ENCODE measurements at places on chromosomes 13 and 19.

GRCh38 chr19:42652021-42652420 lies 57.3 kb upstream of the CEACAM8 start:
- DNase-seq, result no peak

DNA sequence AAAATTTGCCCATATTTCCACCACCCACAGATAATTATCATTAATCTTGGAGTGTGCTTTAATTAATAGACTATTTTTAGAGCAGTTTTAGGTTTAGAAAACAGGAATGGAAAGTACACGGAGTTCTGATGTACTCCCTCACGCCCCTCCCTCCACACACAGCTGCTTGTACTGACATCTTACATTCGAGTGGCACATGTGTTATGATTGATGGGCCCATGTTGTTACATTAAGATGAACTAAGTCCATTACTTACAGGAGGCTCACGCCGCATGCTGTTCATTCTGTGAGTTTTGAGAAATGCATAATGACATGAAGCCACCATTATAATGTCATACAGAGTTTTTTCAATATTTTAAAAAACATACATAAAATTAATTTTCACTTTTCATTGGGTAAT lies 1.2 kb upstream of the SPATA13 start:
- no peak for DNase-seq

DNA sequence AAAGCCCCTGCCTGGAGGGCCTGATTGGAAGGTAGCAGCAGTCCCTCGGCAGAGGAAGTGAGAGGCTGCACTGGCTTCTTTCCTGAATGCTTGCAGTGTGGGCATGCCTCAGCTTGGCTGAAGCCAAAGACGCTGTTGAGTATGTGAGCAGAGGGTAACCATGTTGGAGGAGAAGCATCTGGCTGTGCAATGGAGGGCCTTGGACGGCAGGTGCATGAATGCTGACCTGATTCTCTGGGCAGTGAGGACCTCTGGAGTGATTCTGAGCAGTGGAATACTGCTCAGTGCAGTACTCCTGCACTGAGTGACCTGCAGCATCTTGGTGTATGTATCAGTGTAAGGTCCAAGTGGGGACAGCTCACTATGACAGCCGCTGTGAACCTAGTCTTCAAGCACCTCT lies 46.9 kb downstream of the SOX1 start:
- no peak for DNase-seq

- DNase-seq, result no peak
Observed at GRCh38 chr13:33213024-33213768, 72.4 kb downstream of the STARD13 start.

GRCh38 chr19:34806976-34807860 lies 34.2 kb upstream of the ZNF599 start:
- DNase-seq, result no peak

GRCh38 chr19:39498798-39499642 lies at the start of gene DLL3:
DLL3 (plus strand) TSS chr19:39498947; CDS start chr19:39498975, 28 bp downstream.
- DNase-seq, result no peak

DNA sequence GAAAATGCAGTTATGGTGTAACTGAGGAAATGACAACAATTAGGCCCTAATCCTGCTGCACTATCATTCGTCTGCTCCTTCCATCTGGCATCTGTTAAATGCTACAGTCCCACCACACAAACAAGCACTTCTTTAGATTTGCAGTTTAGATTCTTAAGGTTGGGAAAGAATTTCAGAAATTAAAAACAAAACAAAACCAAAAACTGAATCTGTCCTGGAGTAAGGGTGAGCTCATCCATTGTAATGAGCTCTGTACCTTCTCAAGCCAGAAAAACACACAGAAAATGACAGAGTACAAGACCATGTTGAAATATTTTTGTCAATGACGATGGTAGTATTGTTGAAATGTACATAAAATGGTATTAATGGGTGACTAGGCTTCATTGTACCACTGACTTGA lies 28.3 kb downstream of the SMAD9 start:
- no peak for DNase-seq

DNA sequence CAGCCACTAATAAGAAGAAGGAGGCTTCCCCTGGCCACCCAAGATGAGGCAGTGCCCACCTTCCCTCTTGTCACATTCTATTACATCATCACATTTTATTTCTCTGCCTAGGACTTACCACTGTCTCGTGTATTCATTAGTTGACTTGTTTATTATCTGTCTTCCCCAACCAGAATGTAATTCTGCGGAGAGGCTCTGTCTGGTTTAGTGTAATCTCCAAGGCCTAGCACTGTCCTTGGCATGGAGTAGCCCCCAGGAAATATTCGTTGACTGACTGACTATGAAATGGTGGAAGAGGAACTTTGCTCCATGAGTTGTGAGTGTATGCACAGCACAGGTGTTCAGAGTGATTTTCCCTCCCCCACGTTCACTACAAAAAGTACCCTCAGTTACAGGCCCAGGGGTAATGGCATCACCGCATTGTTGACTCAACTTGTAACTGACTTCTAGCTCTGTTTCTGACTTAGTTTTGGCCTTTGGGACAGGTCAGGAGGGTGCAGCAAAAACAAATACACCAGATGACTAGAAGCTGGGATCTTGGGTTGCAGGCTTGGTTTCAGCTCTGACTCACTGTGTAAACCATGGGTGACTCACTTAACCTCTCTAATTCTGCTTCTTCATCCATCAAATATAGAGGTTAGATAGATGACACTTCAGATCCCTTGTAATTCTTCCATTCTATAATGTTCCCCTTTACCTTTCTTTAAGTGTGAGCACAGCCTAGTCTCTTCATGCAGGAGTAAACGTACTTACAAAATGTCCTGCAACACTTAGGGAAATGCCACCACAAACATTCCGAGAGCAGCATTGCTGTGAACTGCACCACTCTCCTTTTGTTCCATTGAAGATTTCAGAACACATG lies 229.7 kb downstream of the KCNRG start:
- DNase-seq, result peak; percentile 51

- DNase-seq, result no peak
Observed at GRCh38 chr19:14148751-14149410, 12.5 kb upstream of the ASF1B start.

- DNase-seq, result peak; percentile 68
Observed at GRCh38 chr19:1690699-1691307, 38.4 kb upstream of the TCF3 start.

DNA sequence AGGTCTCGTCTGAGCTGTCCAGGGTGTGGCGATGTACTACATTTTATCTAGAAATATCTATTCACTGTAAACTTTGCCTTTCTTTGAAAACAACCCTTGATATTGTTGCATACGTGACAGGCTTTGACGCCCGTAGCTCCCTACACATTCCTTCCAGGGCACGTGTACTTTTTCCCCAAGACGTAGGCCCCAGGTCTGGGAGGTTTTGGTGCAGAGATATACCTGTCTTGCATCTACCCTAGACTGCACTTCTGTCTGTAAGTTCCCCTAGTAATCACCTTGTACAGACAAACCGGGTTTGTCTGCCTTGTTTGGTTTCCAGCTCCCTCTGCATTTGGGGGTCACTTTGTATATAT lies 69.2 kb downstream of the ERICH6B start:
- DNase-seq, result no peak

DNA sequence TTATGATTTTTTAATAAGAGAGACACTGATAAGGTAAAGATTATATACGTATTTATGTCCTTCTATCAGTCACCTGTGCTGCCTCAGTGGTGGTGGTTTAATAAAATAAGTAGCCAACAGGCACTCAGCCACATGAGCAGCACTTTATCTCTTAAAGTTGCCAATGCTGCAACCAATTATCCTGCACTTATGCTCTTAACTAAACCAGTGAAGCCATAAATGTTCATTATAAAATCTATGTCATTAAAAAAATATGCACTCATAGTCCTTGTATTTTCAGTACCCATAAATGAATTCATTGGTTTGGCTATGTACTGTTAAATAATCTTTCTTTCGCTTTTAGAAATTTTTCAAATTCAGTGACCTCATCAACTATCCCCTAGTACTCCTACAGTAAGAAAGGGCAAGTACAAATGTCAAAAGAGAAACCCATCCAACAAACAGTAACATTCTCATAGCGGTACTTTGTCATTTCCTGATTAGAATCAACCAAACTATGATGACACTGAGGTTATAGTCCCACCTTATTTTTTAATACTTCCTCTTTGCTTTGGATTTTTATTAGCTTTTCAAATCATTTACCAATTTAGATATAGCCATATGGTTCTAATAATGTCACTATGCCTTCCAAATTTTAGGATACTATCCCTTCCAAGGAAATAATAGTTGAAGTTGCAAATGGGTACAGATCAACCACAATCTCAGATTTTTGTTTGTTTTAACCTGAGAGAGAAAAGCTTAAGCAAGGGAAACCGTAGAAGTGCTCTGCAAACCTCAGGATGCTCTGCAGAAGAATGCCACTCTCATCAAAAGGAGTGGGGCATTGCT lies 190.9 kb downstream of the KLF12 start:
- DNase-seq, result no peak

GRCh38 chr19:12723641-12724426 lies at the start of gene TNPO2:
TNPO2 (minus strand) TSS chr19:12723932; CDS start chr19:12720977, 2,955 bp downstream.
- DNase-seq, result peak; percentile 73

DNA sequence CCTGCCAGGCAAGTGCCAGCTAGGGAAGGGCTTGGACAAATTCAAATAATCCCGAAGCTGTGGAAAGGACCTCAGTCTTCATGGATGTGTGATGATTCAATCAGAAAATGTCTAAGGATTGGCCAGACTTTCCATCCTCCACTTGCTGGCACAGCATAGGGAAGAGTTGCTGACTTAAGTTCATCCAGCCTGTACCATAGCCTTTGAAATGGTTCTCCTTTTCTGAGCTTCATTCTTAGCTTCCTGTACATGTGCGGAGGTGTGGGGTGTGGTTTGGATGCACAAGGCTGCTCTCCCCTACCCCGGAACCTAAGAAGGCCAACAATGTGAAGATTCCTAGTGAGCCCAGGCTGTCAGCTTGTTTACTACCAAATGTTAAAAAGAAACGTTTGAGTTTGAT lies 959 bp upstream of the IGFL3 start:
- no peak for DNase-seq

GRCh38 chr19:4310247-4311121 lies 6.1 kb downstream of the FSD1 start:
- no peak for DNase-seq

- no peak for DNase-seq
Observed at GRCh38 chr19:37975596-37976515, 68.8 kb downstream of the SIPA1L3 start.

- no peak for DNase-seq
Observed at GRCh38 chr13:88248393-88248792, 577.2 kb downstream of the SLITRK5 start.

DNA sequence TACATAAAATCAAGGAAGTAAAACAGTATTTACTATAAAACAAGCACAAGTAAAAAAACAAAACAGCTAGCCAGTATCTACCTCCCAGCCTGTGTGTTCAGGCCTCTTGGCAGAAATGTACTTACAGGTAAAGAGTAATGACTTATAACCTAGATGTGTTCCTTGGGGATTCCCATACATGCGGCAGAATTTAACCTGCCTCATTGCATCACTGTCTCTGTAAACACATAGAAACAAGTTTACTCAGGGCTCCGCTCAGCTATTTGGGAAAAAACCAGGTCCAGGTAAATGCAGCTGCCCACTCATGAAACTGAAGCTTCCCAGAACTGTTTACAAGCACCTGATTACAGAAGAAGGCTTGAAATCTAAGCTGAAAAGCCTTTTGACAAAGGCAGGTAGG lies 50.7 kb upstream of the SERP2 start:
- no peak for DNase-seq

- no peak for DNase-seq
Observed at GRCh38 chr13:46526740-46527139, 26.2 kb upstream of the LRCH1 start.

DNA sequence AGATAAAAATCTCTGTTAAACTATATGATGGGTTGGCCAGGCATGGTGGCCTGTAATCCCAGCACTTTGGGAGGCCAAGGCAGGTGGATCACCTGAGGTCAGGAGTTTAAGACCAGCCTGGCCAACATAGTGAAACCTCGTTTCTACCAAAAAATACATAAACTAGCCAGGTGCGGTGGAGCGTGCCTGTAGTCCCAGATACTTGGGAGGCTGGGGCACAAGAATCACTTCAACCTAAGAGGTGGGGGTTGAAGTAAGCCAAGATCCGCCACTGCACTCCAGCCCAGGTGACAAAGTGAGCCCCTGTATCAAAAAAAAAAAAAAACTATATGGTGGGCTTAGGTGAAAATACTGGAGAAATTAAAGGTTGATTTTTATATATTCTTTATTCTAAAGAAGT lies 11.3 kb downstream of the TBC1D4 start:
- DNase-seq, result no peak

DNA sequence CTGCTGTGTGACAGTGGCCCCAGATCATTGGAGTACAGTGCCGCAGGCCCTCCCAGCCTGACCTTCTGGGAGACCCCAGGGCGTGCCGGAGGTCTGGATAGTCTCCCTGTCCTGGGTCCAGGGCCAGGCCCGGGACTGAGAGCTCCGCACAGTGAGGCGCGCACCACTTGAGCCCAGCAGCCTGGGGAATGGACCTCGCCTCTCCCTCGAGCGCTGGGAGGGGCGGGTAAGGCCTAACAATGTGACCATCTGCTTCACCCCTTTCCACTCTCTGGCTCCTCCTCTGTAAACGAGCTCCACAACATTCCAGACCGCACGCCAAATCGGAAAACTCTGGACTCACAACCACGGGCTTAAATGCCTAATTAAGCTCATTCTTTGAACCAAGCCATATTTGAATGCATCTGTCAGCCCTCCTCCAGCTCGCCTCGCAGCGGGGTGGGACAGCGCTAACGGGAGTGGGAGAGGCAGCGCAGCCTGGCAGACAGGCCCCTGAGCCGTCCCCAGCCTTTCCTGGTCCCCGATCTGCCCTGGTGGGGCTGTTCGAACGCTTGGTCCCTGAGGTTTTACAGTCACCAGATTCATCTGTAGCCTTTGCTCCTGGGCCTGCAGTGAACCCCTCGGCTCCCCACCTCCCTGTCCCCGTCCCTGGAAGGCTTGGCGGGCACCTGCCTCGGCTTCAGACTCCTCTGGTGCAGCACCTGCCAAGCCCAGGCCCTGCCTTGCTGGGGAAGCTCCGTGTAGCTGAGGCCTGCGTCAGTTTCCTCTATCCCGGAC lies 120.7 kb upstream of the VSTM2B start:
- DNase-seq, result no peak

DNA sequence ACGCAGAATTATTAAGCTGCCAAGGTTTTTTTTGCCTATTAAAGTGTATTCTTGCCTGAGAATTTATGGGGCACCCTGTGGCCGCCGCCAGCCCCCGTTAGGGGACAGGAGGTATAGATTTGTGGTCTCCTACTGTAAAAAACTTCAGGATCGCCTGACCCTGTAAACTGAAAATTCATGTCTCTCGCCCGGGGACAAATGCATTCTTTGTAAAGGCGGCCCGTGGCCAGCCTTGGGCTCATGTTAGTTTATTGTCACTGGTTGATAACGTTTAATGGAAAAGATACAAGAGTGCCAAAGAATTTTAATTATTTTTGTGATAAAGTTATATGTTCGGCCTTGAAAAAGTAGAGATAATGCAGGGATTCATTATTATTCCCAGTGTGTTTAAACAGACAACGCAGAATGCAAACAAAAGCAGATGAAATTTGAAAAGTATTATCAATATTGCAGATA lies 141.7 kb downstream of the URI1 start:
- no peak for DNase-seq

- DNase-seq, result no peak
Observed at GRCh38 chr19:6224308-6224675, 55.5 kb downstream of the MLLT1 start.

- DNase-seq, result no peak
Observed at GRCh38 chr19:291561-292280, 518 bp upstream of the PLPP2 start.

Data from CD4-positive, alpha-beta T cell treated with Interleukin-17A for 4 hours (primary cell).